Omental fat pad (tissue), 4 donors: ENCODE measurements at places on chromosomes 3 and 15. TPM values are rescaled to one million over a fixed set of nuclear protein-coding genes. Genes with fewer than 3 reads are reported as not detected.

CD276 gene
- 23.2 TPM for total RNA-seq

AHSG gene
- not detected for total RNA-seq

KNG1 gene
- total RNA-seq: 0.09 TPM

TRH gene
- 0.65 TPM for total RNA-seq

CLRN1 gene
- total RNA-seq: not detected

REC114 gene
- not detected for total RNA-seq

HAPLN3 gene
- 56.2 TPM for total RNA-seq

HIGD2B gene
- total RNA-seq: not detected

MEIS2 gene
- total RNA-seq: 87.5 TPM

TUSC2 gene
- total RNA-seq: 28.8 TPM

DNA sequence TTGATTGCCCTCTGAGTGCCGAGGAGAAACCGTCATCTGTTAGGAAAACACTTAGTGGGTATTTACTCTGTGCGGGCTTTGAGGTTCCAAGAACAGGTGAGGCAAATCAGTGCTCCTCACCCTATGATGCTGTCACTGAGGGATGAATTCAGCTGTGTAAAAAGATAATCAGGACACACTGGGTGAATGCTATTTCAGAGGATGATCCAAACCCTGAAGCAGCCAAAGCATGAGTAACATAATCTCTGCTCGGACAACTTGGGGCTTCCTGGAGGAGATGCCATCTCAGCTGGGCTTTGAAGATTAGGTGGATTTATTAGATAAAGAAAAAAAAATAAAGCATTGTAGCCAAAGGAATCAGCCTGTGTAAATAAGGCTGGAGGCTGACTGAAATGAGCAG, 10.5 kb upstream of the GADL1 start:
- DNase-seq: no peak

DNA sequence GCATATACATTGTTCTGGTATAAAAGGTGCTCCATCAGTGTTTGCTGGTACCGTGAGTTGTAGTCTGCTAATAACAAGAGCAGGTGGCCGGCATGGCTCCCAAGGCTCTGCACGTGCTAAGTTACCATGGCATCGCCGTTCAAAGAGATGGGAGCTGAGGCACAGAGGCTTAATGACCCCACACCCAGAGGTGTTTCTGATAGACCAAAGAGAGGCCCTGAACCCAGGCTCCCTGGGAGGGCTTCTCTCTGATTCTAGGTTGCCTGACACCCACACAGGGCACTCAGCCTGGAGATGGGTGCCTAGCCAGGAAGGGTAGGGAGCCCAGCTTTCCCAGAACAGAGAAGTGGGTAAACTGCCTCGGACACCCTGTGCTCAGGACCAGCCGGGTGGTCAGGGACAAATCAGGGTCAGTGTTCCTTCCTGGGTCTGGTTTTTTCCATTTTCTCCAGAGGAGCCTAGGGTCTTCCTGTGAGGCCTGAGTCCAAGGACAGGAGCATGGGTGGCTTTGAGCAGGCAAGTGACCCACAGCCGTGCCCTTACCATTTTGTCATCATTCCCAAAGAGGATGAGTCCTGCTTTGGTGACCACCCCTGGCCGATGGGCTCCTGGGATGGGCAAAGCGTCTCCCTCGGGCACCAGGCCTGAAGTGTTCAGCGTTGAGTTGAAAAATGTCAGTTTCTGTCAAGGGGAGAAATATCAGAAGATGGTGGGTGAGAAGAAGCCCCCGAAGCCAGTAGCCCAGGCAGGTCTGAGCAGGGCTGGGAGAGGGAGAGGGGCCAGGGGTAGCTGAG, 27.3 kb downstream of the ALDH1L1 start:
- DNase-seq: no peak

- DNase-seq: no peak
Observed at GRCh38 chr3:33962396-33962795, 164.0 kb downstream of the PDCD6IP start.

- no peak for DNase-seq
Observed at GRCh38 chr3:118529554-118529953, 505.1 kb downstream of the IGSF11 start.

- no peak for DNase-seq
Observed at GRCh38 chr15:60006203-60006862, 2.2 kb downstream of the FOXB1 start.

GRCh38 chr3:56724676-56725075, 41.6 kb upstream of the TASOR start:
- DNase-seq: no peak

GRCh38 chr3:68972358-68972979, 40.1 kb upstream of the TAFA4 start:
- no peak for DNase-seq

- no peak for DNase-seq
Observed at GRCh38 chr15:57943171-57943570, 122.3 kb downstream of the ALDH1A2 start.

- DNase-seq: no peak
Observed at GRCh38 chr3:136250903-136251460, 842 bp downstream of the PCCB start.

DNA sequence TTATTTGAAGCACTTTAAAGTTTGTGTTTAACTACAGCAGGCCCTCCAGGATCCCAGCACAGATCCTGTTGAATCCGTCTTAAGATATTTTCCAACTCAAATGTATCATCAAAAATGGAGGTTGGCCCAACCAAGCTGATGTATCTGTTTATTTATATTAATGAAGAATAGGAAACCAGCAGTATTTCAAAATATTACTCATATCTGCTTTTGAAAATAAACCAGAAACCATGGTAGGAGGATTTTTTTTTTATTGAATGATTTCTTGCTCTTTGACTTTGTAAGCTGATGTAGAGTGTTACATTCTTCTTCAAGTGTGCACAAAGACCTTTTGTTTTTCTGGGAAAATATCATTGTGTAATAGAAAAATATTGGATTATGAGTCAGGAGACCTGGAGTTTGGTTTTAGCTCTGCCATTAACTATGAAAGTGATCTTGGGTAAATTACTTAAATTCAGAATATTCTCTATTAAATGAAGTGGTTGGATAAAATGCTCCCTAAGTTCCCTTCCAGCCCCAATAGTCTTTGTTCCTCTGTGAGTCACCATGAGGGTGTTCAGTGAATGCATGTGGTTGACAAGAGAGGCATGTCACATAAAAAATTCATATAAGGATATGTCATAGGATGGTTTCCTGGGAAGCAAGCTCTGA, 221.3 kb upstream of the GAP43 start:
- no peak for DNase-seq

- DNase-seq: no peak
Observed at GRCh38 chr15:67110361-67110781, 45.0 kb downstream of the SMAD3 start.

DNA sequence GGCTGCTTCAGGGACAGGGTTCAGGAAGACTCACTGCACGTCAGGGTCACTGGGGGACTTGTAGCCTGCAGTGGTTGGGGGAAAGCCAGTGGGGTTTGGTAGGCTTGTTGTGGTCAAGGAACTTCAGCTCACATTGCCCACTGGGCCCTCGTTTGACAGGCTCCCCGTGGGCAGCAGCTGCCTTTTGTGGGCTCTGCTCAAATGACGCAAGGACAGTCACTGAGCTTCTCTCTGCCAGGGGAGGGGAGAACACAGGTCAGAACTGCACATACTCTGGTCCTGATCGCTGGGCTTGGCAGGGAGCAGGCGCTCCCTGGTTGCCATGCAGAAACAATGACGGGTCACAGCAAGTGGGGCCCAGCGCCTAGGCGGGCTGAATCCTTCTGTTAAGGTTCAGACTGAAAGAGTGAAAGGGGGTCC, 45.5 kb downstream of the FAM174B start:
- no peak for DNase-seq
